Activated naive CD4-positive, alpha-beta T cell (primary cell): ENCODE measurements at places on chromosomes 1 and 21.

- DNase-seq, result no peak
These were observed 24.8 kb upstream of the SLC22A15 start for GRCh38 chr1:115951560-115951959.

GRCh38 chr1:199867601-199868000 lies 159.9 kb upstream of the NR5A2 start:
- DNase-seq, result no peak

DNA sequence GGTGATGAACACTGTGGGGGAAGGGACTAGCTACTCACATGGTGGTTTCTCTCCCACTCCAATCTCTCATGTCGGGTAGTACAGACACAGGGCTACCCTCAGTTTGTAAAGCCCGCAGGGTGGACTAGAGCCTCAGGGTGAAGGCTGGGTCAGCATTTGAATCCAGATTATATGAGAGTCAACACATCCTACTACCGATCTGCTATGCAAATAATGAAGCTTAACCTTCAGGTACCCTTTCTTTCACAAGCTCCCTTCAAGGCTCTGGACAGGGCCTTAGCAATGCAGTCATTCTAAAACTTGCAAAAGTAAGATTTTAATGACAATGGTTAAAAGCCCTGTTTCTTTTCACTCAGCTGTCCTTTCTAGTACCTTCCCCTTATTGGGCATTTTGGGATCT lies 5.5 kb upstream of the ZBED6 start:
- DNase-seq, result no peak

GRCh38 chr1:30777060-30777903 lies 19.7 kb upstream of the LAPTM5 start:
- DNase-seq, result no peak

- no peak for DNase-seq
These were observed 462.4 kb upstream of the RGS18 start for GRCh38 chr1:191695865-191696264.

DNA sequence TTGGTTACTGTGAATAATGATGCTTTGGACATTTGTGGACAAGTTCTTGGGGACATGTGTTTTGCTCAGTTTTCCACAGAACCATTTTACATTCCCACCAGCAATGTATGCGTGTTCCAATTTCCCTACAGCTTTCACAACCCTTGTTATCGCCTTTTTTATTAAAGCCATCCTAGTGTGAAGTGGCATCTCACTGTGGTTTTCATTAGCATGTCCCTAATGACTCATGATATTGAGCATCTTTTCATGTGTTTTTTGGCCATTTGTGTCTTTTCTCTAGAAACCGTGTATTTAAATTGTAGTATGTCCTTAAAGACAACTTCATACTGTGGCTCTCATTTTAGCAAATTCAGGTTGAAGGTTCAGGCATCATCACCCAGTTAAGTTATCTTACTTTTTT lies 132.1 kb downstream of the TGFBR3 start:
- DNase-seq, result no peak

DNA sequence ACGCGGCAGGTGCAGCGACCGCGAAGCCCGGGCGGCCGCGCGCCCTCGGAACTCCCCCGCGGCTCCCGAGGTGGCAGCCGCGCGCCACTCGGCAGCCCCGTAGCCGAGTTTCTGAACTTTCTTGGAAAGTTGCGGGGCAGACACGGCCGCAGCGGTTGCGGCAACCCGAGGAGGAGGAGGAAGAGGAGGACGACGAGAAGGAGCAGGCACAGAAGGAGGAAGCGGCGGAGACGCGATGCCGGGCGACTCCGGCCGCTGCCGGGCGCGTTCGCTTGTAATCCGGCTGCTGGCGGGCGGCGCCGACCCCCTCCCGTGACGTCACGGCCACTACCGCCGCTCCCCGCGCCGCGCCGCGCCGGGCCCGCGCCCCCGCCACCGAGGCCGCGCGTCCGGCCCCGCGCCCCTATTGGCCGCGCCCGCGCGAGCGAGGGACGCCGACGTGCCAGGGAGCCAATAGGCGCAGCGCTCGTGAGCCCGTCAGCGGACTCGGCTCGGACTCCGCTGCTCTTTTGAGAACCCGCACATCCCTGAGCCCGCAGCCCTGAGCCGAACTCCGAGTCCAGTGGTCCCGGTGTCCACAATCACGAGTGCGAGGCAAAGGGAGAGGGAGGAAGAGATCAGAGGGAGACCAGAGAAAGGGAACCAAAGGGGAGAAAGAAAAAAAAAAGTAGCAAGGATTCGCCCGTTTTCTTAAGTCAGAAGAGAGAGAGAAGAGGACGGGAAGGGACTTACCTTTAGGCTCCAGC lies 736 bp upstream of the BARHL2 start:
- no peak for DNase-seq

- DNase-seq, result no peak
These were observed 120.1 kb downstream of the AKT3 start for GRCh38 chr1:243729956-243730355.

DNA sequence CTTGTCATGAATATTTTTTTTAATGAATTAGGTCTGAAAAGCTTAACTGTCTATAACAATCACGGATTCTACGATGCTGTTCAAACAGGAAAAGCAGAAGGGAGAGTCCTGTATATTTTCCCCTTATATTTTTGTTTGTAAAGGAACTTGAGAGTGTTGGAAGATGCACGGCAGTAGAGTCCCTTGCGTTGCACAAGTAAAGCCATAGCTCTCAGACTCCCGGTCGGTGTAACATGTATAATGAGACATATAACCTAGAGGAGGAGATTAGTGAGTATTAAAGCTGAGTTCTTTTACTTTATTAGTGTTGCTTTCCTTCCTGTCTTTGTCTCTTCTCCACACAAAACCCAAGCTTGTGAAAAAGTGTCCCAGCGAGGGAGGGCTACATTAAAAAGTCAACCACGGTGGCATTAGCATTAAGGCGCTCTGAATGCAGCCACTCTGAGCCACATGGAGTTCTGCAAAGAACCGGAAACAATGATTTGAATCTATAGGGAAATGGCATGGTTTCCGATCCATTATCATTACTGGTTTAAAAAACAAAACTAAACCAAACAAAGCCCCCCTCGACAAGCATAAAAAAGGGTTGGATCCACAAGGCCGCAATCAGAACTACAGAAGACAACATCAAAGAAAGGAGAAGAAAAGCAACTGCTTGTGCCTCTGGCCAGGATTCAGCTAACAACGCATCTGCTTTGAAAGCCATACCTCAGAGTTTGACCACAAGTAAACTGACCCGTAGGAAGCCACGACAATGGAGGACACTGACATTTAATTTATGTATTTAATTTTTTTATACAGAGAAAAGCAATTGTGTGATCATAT lies 356.8 kb downstream of the LMO4 start:
- DNase-seq, result no peak

DNA sequence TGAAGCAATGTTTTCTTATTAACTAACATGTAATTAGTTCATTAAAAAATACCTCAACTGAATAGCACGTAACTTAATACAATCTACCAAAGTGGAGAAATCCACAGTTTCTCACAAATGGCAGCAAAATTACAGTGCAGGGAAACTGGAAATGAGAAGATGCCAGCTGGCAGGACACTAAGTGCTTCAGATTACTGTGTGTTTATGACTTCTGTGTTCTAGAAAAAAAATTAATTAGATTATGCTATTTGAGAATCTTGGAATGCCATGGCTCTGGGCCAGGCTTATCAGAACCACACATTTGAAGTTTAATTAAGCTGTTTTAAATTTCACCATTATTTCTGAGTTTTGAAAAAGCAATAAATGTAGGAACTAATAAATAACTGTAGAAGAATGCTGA lies 357.6 kb downstream of the TGFB2 start:
- DNase-seq, result no peak
